ENCODE measurements at places on chromosomes 1 and 21. TPM values are rescaled to one million over a fixed set of nuclear protein-coding genes. Genes with fewer than 3 reads are reported as not detected.

DNA sequence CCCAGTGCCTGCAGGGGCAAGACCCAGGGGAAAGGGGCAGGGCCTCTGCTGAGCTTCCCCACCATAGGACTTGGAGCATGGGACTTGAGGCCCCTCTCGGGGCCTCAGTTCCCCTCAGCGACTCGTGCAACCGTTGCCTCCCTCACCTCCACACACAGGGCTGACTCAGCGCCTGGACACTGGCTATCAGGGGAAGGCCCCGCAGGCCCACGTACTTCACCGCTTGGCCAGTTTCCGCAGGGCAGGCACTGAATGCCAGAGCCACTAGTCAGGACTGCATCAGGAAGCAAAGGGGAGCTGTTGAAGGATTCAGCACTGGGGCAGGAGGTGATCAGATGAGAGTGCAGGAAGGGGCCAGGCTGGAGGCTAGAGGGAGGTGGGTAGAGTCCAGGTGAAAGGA, 15.5 kb upstream of the FAM131C start:
- no peak for DNase-seq

DNA sequence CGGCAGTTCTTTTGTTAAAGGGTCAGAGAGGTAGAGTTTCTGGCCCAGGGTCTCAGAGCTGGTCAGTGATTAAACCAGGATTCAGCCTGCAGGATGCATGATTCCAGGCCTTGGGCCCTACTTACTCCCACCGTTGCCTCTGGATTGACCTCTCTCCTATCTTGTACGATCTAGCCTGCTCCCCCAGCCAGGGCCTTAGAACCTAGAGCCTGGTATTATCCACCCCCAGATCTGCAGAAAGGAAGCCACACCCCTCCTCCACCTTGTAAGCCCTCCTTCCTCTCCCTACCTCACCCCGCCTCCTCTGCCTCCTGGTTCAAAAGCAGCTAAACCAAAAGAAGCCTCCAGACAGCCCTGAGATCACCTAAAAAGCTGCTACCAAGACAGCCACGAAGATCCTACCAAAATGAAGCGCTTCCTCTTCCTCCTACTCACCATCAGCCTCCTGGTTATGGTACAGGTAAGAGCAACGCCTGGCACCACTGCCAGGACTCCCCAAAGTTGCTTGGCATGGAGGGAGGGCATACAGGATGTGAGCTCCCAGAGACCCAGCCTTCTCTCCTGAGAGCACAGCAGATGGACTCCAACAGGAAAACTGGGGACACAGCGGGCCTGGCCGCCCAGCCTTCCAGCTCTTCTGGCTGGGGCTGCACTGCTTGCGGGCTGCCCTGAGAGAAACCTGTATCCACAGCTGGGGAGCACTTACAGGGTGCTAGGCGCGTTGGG, at the start of gene CD52:
Gene CD52, plus strand, starts transcription at position 347 of the 726 bp plus-strand sequence. Its CDS starts 60 bp downstream, at position 407.
- DNase-seq, result no peak

LAMTOR2 gene
- 45.9 TPM for polyA plus RNA-seq

DNA sequence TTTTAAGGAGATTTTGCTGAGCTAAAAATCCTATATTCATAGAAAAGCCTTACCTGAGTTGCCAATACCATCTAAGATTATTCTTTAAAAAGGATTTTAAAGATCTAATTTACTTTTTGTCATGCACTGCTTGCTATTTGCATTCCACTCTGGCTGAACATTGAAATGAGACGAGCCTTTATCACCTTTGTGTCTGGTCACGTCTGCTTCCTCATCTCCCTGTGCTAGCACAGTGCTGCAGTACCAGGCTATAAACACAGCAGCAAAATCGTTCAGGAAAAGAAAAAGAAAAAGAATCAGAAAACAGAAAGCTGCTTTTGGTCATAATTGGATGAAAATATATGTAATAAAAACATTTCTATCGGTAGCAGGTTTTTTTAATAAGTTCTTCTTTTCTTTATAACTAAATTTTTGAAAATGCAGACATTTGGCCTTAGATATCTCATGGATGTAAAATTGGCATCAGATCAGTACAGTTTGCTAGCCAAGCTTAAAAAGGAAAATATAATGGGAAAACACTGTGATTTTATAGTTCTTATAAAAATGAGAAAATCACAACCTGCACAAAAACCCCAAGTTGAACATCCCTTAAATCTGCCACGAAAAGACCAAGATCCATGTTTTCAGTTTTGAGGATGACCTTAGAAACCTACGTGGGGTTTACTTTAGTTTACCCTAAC, 735.7 kb upstream of the CXADR start:
- DNase-seq, result no peak

GRCh38 chr1:209672705-209673630, 2.2 kb upstream of the G0S2 start:
- DNase-seq, result no peak

- no peak for DNase-seq
These were observed 20.1 kb downstream of the SLAMF1 start for GRCh38 chr1:160626509-160627342.

DNA sequence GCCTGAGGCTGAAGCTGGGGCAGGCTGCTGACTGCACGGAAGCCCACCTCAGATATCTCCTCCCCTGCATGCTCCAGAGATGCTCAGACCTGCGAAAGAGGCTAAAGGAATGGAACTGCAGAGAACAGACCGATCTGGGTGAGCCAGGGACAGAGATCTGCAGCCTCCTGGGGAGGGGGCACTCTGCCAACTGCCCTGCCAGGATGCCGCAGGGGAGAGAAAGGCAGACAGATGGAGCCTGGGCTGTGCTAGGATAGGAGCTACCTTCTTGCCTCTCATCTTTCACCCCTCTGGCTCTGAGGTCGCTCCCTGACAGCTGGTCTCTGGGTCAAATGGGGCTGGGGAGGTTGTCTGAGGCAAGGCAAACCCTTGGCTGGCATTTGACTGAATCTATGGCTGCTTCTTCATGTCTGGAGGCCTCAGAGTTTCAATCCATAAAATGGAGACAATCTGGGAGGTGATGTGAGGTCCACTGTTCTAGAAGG, 238.2 kb downstream of the GRIK3 start:
- no peak for DNase-seq

CFAP141 gene
- not detected for polyA plus RNA-seq

GRCh38 chr1:203512848-203513584, 19.1 kb downstream of the OPTC start:
- no peak for DNase-seq

- DNase-seq, result no peak
These were observed 228.7 kb downstream of the BARHL2 start for GRCh38 chr1:90488451-90488850.

DNA sequence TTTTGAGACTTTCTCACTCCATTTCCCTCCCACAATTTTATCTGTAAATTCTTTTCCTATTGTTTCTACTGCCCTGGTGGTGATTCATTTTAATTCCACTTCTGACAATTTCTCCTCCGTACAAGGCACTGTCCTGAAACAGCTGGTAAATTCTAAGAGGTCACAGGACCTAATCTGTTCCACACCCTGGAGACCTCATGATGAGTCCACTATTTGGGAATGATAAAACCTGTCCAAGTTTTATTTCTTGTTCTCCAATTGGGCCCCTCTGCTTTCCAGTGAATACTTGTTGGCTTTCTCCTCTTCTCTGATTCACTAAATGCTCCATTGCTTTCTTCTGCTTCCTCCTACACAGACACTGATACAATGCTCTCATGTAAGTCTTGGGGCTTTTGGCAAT, 343.1 kb upstream of the DUSP10 start:
- no peak for DNase-seq

DNA sequence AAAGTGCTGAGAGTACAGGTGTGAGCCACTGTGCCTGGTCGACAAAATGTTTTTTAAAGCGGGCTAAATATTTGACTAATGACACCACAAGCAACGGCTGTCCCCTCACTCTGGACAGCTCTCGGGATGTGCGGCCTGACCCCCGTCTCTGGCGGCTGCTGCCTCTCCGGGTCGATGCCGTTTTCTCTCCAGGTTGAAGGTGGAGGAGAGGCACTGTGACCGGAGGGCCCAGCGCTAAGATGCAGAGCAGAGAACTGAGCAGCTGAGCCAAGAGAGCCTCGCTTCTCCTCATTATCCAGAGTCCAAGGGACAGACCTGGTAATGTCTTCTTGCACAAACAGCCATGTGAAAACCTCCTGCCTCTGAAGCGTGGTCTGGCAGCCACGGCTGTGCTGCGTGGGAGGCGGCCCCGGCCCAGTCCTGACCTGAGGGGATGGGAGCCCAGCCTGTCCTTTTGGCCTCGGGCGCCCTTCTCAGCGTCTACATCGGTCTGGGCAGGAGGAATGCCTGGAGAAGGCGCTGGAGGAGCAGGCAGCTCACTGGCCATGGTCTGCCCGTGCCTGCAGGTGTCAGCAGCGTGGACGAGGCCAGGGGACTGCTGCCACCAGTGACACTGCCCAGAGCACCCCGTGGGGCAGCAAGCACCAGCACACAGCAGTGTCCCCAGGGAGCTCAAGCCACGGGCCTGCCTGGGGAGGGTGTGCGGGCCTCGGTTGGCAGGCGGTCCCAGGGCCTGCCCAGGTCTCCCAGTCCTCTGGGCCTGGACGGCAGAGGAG, 10.3 kb downstream of the MORN1 start:
- DNase-seq, result no peak

GRCh38 chr1:101079341-101079740, 53.8 kb upstream of the DPH5 start:
- DNase-seq, result no peak

TRIM67 gene
- 0.15 TPM for polyA plus RNA-seq

GRCh38 chr1:69567652-69568420, at the start of gene LRRC7:
LRRC7 (plus strand) TSS chr1:69567922; CDS start chr1:69568640, 718 bp downstream.
- no peak for DNase-seq

DNA sequence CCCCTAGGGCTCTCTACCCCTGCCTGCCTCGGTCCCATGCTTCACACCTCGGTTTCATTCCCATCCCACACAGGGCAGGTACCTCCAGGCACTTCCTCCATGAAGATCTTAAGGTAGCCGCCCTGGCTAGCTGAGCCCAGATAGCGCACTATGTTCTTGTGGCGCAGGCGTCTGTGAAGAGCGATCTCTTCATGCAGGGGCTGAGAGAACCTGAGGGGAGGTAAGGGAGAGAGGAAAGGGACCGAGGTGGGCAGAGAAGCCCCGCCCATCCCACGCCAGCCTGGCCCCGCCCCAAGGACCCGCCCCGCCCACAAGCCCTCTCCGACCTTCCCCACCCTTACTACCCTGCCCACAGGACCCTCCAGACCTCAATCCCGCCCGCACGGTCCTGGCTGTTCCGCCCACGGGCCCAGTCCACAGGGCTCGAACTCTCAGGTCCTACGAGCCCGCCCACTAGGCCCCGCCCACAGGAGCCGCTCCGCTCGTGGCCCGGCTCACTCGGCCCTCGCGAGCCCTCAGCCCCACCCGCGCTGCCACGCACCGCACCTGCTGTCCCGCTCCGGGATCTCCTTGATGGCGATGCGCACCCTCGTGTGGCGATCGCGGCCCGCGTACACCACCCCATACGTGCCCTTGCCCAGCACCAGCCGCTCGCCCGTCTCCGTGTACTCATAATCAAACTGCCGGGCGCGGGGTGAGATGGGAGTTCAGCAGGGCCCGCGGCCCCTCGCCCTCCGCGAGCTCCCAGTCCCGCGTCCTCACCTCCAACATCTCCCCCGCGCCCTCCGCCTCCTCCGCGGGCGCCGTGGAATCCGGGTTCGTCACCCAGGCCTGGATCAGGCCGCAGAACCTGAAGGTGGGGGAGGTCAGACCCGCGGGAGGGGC, 6.4 kb downstream of the MAP3K6 start:
- no peak for DNase-seq

STX12 gene
- 54.7 TPM for polyA plus RNA-seq

DNA sequence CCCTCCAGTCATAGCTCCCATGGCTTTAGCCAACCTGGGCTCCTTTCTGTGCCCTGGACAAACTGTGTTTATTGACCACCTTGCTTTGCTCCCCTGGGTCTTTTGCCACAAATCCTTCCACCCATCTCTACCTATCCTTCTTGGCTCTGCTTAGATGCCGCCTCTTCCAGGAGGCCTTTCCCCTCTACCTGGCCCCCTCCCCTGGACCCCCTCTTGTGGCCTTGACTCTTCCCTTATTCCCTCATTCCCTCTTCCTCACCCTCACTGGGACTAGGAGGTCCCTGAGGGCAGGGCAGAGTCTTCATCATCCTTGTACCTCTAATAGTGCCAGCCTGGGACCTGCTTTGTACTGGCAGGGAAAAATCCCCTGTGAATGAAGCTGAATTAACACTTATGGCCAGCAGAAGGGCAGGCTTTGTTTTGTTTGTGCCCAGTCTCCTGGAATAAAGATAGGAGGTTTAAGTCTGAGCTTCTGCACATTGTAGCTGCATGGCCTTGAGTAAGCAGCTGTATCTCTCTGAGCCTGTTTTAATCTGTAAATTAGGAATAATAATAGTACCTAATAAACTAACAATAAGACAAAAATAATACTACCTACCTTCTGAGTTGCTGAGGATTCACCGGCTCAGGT, 13.7 kb downstream of the PTPRU start:
- DNase-seq, result no peak

WDTC1 gene
- 43.8 TPM for polyA plus RNA-seq

Measured in left kidney (tissue), 8 donors.